Activated gamma-delta T cell treated with anti-CD3 and anti-CD28 coated beads, Interleukin-2, amount 50 U/mL, for 16 hours (primary cell): ENCODE measurements at places on chromosomes 1 and 21.

DNA sequence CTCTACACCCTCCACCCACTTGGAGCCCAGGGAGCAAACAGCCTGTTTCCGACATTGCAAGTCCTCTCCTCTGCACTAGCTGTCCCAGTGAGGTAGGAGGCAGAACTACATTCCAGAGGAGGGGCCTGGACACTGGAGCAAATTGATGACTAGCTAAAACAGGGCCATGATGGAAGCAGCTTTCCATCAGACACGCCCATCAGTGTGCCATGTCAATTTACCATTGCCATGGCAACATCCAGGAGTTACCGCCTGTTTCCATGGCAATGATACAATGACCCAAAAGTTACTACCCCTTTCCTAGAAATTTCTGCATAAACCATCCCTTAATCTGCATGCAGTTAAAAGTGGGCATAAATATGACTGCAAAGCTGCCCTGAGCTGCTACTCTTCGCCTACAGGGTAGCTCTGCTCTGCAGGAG is 647.1 kb downstream of the PTPRU start:
- no peak for DNase-seq

GRCh38 chr1:22462928-22463327 is 11.3 kb downstream of the ZBTB40 start:
- DNase-seq, result no peak

- no peak for DNase-seq
These were observed 40.2 kb upstream of the VWA5B1 start for GRCh38 chr1:20250340-20250989.

DNA sequence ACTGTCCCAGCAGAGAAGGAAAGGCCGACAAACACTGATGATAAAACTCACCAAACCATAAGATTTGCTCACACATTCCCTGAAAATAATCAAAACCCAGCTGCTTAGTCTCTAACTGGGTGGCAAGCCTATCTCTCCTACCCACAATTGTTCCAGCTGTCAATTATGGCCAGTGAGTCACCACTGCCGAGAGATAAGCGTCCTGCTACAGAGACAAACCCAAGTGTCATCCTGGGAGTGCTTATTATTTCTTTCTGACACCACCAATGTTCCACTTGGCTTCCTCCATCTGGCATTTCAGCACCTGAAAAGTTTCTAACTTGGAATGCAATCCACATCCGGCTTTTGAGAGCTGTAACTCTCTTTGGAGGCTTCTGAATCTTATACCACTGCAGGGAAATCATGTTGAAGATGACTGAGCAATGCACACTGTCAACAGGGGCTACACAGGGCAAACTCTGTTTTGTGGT is 51.5 kb upstream of the VAV3 start:
- DNase-seq, result no peak

DNA sequence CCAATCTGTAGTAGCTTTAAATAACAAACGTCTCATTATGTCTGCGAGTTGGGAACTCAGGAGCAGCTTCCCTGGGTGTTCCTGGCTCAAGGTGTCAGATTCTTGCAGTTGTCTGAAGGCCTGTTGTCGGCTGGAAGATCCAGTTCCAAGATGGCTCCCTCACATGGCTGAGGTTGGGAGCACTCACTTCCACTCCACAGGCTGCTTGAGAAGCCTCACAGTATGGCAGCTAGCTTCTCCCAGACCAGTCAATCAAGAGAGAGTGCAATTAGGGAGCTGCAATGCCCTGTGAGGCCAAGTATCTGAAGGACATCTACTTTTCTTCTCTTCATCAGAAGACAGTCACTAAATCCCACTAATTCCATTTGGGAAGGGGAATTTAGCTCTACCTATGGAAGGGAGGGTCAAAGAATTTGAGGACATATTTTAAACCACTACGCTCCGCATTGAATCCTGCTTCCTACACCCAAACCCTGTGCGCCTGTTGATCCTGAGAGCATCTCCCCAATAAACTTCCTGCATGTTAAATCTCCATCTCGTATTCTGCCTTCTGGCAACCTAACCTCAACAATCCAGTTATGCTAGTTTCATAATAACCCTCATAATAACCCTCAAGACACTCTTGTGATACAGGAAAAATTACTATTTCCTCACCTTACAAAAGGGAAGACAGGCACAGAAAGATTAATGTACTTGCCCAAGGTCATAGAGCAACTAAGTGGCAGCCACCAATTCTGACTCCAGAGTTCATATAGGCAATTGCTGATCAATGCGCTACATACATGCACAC is 3.6 kb upstream of the VPS26C start:
- DNase-seq, result no peak

GRCh38 chr1:29258976-29259801 is 22.9 kb downstream of the PTPRU start:
- DNase-seq, result no peak

GRCh38 chr1:7117399-7118281 is 332.4 kb downstream of the CAMTA1 start:
- DNase-seq, result no peak

- DNase-seq, result no peak
These were observed 263.4 kb downstream of the GRIK1 start for GRCh38 chr21:29676395-29676794.

- DNase-seq, result no peak
These were observed at the start of gene HSD11B1 for GRCh38 chr1:209704584-209704983. TSS of gene HSD11B1 (plus strand) at chr1:209704846. CDS start at chr1:209704943, 97 bp downstream.

- DNase-seq, result no peak
These were observed 69.6 kb downstream of the GBP6 start for GRCh38 chr1:89433421-89433820.

GRCh38 chr1:96259399-96259798 is 462.2 kb upstream of the PTBP2 start:
- DNase-seq, result no peak

DNA sequence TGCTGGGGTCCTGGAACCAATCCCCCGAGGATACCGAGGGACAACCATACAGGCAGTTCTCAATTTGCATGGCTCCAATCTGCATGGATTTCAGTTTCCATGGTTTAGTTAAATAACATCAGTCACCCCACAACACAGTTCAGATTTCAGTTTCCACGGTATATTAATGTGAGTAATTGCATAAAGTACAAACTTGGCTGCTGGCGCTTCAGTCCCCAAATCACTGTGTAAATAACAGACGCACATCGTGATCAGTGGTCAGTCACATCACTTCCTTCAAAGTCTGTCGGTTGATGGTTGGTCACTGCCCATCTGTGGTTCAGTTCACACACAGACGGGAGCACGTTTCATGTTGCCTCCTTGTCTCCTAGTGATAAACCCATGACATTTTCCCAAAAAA is 66.4 kb upstream of the LPGAT1 start:
- no peak for DNase-seq

DNA sequence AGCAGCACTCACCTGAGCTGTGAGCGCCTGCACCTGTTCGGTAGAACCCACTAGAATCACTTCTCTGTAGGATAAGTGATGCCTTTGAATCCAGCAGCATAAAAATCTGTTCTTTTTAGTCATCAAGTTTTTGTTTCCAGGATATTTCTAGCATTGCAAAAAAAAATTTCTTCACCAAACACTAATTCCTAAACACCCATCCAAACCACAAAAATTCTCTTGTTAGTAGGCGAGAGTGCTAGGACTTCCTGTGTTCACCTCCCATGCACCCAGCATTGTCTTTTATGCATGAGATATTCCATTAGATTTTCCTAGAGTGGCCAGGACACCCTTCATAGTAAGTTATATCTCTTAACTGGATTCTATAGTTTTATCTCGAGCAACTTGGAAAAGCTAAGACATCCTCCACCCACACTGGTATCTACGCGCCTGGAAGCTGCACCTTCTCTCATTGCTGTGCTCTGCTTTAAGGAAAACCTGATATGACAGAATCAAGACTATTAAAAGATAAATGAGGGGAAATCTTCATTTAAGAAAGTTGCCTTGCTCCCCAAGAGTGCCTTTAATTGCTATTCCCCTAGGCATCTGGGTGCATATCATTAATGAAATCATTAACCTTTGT is 12.3 kb downstream of the SERTAD4 start:
- no peak for DNase-seq

DNA sequence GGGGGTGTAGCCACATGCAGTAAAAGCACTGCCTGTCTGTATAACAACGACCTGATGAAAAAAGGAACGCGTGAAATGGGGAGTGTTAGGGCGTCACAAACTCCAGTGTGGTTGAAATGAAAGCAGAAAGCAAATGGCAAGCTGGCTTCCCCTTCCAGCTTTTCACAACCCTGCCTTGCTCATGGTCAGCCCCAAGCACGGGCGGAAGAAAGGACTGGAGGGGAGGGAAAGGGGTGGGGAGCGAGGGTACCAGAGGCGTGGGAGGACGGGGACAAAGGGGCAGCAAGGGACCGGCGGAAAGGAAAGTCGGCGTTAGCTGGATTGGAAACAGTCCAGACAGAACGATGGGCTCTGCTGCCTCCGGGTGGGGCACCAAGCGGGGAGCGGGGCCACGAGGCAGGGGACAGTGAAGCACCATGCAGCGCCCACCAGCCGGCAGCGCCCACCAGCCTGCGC is 9.6 kb downstream of the VPS26C start:
- no peak for DNase-seq

DNA sequence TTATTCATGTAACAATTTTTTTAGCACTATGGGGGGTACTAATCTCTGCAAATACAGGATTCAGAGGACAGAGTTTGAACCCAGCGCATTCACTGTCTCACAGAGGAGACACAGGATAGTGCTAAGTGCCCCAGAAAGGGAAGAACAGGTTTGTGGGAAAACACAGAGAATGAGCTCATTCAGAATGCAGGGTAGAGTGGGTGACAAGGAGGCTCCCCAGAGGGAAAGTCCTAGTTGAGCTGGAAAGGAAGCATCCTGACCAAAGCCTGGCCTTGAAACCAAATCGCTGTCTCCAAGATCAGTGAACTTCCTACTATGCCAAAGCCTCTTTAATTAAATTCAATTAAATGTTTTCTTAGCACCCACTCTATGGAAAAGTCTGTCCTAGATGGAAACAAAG is 19.0 kb upstream of the RGS2 start:
- DNase-seq, result no peak

GRCh38 chr21:39119891-39120290 is 63.4 kb downstream of the PSMG1 start:
- DNase-seq, result no peak

DNA sequence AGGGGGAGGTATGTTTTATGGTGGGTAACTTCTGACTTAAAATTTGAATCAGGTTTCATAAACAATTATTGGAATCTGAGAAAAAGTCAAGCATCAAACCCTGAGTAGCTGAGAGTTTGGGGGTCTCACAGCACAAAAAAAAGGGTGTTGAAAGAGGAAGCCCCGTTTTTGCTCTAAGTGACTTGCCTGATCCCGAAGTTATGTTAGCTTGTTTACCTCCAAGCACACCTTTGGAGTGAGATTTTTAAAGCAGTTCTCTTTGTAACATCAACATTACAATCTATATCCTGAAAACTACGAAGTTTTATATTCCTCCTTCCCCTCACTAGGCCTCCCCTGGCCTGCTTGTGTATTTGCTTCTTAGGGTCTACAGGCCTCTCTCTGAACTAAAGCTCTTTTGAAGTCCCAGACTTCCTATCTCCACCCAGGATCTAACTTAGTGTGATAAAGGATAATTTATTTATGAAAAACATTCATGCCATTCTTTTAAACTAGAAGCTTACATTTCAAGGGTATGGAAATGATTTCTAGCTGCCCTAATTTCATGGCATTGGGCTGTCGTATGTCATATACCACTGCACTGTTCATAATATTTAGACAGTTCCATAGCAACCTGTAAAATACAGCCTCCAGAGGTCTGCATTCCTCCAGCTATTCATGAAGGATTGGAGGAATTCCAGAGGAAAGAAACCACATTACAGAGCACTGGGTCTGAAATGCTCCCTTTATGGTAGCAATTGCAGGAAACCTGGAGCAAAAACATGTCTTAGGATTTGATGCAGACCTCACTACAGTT is 36.1 kb upstream of the RGS1 start:
- DNase-seq, result no peak

DNA sequence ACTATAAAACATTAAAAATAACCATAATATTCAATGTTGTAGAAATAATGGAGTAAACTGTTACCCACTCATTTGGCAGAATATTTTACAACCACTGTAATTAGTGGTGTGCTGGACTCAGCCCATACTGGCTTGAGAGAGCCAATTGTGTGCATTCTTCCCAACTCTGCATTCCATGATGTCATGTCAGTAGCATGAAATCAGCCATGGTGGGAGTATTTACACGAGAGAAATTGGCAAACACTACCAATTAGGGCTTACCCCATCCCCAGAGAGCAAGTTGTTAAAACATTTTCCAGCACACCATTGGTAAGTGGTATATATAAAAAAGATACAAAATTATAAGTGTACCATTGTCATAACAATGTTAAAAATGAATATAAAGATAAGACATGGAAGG is 19.1 kb upstream of the QSOX1 start:
- no peak for DNase-seq

DNA sequence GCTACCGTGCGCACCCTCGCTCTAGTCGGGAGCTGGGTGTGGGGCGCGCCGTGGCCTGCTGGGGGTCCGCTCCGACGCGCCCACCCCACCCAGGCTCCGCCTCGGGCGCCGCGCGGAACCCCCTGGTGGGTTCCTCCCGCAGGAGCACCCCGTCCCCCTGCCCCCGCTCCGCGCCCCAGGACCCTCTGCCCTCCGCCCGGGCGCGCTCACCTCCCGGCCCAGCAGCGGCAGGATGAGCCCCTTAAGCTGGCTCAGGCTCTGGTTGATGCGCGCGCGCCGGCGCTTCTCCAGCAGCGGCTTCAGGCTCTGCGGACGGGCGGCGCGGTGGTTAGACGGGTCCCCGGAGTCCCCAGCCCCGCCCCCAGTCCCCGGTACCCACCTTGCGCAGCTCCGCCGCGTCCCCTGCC is 319 bp downstream of the HES2 start:
- no peak for DNase-seq

DNA sequence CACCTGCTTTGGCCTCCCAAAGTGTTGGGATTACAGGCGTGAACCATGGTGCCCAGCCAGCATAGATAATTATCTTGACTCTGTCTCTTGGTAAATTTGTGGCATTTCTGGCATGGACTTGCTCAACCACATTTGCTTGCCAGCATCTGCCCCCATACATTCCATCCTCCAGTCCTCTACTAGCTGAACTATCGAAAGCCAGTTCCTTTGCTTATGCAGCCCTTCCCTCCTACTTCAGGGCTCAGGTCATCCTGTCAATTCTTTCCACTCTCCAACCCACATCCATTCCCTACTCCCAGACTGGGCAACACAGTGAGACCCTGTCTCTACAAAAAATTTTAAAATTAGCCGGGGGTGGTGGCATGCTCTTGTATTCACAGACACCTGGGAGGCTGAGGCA is 13.0 kb upstream of the UQCRHL start:
- DNase-seq, result no peak

DNA sequence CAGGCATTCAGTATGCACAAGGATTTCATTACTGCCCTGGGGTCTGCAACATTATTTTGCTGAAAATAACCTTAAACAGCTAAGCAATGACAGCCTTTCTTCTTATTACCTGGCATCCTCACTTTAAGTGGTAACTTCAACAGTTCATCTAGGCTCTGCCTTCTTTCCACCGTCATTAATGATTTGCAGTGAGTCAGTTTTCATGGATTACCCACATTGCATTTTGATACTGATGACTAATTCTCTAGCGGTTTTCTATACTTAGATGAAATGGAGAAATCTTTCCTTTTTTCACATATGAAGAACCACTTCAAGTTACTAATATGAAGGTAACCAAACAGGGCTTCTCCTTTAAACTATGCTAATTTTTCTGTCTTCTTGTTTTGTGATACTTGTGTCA is 226.9 kb upstream of the TMPRSS15 start:
- no peak for DNase-seq

- DNase-seq, result no peak
These were observed 2.0 kb downstream of the MAPKAPK2 start for GRCh38 chr1:206686478-206687249.
